NCI-H524 (cell line): ENCODE measurements at places on chromosomes 3 and 15.
A peak's percentile ranks its signal among the peaks of the same experiment; 100 is the strongest.

- DNase-seq, result no peak
These were observed 177.2 kb downstream of the ITPR1 start for GRCh38 chr3:4670352-4670751.

- no peak for DNase-seq
These were observed 20.7 kb downstream of the SPATA12 start for GRCh38 chr3:57081173-57081572.

GRCh38 chr3:28122227-28122626 is 119.2 kb upstream of the CMC1 start:
- no peak for DNase-seq

DNA sequence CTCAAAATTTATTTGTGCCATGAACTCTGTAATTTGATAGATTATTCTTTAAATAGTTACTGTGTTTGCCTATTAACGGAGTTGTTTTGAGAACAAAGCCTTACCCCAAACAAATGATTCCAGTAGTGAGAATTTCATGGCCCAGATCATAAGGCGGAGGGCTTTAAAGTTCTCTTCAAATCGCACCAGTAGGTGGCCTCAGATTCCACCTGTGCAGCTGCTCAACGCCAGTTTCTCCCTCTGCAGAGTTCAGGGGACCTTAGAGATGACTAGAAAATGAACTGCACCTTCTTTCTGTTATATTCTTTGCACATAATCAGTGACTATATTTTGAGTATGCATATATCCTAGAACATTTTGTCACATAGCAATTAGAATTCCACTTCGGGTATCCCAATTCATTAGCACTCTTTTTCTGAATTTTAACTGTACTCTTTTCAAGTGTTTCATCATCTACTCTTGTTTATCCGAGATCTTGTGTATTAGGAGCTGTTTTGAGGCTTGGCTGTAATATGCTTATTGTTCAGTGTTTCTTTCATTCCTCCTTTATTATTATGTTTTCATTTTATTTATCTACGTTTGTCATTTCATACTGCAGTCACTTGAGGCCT is 232.6 kb upstream of the CHRM5 start:
- peak; percentile 56 for DNase-seq

DNA sequence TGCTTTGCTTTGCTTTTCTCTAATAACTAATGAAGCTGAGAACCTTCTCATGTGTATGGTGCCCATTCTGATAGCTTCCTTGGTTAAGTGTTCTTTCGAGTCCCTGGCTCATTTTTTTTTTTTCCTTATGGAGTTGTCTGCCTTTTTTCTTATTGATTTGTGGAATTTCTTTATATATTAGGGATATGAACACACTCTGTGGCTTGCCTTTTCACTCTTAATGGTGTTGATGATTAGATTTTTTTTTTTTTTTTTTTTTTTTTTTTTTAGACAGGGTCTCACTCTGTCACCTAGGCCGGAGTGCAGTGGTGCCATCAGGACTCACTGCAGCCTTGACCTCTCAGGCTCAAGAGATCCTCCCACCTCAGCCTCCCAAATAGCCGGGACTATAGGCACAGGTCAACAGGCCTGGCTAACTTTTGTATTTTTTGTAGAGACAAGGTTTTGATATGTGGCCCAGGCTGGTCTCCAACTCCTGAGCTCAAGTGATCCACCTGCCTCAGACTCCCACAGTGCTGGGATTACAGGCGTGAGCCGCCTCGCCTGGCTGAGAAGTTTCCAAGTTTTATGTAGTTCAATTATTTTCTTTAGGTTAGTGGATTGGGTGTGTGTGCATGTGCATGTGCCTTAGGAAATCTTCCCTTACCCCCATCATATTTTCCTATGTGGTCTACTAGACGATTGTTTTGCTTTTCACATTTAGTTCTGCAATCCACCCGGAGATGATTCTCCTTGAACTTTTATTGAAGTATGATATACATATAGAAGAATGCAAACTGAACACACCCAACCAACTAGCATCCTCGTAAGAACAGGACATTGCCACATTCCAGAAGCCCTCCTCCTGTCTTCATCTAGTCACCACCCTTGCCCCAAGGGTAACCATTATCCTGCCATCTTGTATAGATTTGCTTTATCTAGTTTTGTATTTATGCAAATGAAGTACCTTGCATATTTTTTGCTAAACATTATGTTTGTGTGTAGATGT is 1.7 kb upstream of the SNRPA1 start:
- DNase-seq, result no peak

DNA sequence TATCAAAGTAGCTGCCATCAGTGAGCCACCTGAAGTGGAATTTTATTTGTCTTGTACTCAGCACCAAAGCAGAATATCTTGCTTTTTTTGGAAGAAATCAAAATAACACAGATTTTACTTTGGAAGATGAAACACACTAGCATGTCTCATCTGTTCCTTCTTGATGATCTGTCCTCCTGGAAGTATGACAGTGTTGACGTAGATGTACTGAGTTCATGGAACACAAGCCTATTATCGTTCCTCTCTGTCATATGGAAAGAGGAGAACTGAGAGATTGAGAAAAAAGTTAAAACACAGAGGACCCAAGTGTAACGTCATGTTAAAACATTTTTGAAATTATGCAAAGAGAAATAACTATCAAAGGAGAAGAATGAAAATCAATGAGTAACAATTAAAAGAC is 340.2 kb downstream of the ROBO2 start:
- DNase-seq, result no peak

DNA sequence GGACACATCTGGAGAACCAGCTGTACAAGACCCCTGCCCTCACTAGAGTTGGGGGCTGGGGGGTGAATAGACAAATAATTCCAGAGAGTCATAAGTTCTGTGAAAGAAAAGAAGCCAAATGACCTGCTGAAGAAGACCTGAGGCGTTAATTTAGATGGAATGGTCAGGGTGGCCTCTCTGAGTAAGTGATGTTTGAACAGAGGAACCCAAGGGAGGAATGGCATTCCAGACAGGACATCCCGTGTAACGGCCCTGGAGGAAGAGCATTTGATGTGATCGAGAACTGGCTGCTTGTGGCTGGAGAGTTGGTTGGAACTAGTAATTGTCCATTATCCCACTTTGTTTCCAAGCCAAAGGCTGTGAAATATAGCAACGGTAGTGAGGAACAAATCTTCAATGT is 1.7 kb downstream of the NR2C2 start:
- no peak for DNase-seq

DNA sequence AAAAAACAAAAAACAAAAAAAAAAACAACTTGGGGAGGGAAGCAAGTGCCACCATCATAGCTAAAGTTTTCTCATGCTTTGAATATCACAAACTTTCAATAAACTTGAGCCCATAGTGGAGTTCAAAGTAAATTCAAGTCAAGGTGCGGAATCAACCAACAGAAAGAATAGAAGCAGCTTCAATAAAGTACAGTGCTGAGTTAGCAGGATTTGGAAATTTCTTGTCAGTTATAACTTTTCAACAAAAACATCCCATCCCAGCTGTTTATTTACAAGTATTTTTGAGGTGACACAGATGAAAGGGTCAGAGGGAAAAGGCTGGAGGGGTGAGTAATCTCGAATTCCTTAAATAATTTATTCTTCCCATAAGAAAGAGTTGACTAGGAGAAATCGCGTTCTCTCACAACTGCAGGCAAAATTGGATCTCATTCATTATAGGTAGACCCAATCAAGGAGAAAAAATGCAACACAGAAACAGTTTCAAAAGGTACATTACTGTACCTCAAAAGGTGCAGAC is 477.4 kb upstream of the RASGRP1 start:
- no peak for DNase-seq

DNA sequence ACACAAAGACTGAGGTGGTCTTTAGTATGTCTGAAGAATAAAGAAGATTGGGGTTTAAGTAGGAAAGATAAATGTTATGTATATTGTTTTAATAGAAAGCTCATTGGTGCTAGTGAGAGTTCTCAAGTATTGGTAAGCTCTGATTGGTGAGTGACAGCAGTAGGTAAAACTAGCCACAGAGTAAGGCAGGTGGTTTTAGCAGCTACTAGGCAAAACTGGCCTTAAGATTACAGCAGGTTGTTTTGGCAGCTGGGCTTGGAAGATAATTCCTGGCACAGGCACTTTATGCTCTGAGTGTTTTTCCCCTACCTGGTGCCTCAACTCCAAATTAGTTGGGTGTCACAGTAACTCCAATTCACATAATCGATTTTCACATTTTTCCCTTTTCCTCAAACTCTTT is 66.3 kb downstream of the STAG1 start:
- peak; percentile 15 for DNase-seq

DNA sequence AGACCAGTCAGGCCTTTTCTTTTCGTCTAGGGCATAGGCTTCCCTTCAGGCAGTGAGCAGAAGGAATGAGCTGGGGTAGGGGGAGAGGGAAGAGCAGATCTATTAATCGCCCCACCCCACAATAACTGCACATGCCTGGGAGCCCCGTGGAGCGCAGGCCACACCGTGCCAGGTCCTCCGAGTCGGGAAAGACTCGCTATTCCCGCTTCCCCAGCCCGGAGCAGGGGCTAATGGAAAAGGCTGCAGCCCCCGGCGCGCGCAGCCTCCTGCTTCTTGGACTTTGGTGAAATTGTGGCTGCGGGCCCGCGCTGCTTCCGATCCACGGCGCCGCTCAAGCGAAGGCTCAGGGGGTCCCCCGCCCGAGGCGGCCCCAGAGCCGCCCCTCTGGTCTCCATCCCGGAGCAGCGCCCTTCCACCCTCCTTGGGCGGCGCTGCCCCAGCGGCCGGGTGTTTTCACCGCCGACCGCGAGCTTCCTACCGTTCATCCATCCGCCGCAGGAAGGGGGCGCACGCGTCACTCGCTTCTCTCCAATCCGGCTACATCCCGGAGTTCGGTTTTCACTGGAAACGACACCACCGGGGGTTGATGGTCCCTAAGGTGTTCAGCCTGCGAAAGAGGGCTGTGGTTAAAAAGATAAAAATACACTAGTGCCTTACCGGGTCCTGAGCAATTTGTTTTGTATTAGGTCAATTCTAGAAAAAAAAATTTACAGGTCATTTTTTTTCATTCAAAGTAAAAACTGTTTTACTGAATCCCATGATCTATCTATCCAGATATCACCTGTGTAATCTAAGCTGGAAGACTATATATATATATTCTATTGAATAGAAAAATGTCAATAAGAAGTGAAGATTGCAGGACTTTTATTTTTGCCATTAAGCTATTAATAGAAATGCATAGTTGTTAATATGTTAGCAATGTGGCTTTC is 4.4 kb upstream of the SYNM start:
- peak; percentile 61 for DNase-seq
